AG08396 (cell line): ENCODE measurements at places on chromosomes 7 and 10.

GRCh38 chr7:135162382-135163001 lies 8.0 kb downstream of the CYREN start:
- no peak for DNase-seq

DNA sequence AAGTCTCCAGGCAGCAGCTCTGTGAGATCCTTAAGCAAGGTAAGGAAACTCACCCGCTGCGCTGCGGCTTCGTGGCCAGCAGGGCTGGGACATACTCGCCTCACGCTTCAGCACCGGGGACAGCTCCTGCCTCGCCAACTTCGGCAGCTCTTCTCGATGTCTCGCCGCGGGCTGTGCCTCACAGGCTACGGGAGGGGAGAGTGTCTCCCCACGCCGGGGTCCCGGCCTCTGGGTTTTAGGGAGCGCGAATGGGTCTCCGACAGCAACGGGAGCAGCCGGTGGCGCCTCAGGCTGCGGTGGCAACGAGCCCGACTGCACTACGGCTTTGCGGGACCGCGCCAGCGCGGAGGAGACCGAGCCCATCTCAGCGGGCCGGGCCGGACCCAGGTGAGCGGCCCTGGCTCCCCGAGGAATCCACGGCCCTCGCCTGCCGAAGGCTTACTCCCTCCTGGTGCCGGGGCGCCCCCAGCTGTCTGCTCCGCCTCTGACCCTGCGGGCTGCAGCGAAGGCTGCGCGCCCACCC lies 62.4 kb downstream of the LSM5 start:
- DNase-seq, result peak; percentile 87

DNA sequence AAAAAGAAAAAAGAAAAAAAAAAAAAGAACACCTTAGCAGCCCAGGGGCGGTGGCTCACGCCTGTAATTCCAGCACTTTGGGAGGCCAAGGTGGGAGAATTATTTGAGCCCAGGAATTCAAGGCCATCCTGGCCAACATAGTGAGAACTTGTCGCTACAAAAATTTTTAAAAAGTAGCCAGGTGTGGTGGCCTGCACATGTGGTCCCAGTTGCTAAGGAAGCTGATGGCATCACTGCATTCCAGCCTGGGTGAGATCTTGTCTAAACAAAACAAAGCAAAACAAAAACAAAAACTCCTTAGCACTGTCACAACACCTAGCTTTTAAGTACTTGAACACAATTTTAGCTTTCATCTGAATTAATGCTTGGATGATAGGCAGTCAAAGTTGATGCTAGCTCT lies 86.3 kb upstream of the MKLN1 start:
- no peak for DNase-seq

DNA sequence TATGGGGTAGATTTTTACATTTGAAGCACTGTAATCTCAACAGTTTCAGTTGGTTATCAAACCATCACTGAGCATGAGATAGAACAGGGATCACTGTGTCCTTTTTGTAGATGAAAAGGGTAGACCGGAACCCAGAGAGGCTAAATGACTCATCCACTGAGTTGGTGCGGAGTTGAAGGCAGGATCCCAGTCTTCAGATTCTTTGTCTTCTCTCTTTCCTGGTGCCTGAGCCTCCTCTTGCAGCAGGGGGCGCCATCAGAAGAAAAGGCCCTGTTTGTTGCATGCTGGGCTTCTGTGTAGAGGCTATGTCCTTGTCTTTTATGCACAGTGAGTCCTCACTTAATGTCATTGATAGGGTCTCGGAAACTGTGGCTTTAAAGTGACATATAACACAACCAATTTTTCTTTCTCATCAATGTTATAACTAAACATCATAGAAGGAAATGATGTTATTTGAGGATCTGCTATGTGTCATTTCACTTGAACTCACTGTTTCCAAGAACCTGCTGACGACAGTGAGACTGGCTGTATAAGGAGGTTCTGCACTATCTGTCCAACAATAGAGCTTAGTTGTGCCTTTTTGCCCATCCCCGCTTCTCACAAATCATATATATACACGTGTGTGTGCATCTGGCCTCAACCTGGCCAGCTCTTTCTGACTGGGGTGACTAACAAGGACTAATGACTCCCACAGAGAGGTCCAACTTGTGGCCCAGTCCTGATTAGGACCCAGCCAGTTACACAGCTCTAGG lies 14.3 kb downstream of the ZNF282 start:
- DNase-seq, result peak; percentile 75

GRCh38 chr7:126001349-126001748 lies 1071.7 kb upstream of the POT1 start:
- no peak for DNase-seq

DNA sequence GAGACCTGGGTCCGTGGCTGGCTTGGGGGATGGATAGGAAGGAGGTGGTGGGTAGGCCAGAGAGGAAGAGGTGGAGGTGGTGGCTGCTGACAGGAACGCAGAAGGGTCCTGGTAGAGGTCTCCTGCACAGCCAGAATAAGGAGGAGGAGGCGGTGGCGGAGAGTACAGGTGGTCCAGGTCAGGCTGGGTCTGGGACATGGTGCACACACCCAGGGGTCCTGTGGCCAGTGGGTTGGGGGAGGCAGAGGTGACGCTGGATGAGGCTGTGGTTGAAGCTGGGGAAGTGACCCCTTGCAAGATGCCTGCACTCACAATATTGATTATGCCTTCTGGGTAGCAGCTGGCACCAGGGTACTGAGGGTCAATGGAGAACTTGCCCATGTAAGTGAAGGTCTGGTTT lies 2.2 kb downstream of the EGR2 start:
- DNase-seq, result no peak

DNA sequence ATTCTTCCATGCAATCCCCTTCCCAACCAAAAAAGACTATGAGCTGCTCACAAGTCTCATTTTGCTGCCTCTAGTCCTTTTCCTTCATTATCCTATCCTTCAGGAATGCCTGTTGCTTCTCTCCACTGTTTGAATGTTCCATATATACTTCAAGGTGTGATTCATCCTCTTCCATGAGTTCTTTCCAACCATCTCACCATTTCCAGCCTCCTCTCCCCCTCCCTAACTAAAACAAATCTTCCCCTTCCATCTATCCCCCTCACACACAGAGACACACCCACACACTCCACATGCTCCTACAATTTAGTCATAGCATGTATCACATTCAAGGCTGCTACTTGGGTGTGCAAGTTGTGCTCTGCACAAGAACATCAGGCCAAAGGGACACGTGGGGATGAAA lies 254.3 kb downstream of the DYNC1I1 start:
- DNase-seq, result peak; percentile 10

GRCh38 chr10:30557884-30558283 lies 71.7 kb downstream of the LYZL2 start:
- no peak for DNase-seq

GRCh38 chr10:33878238-33878786 lies 543.8 kb upstream of the NRP1 start:
- DNase-seq, result no peak

GRCh38 chr7:122577449-122578003 lies 121.4 kb downstream of the RNF133 start:
- DNase-seq, result no peak

- no peak for DNase-seq
Observed at GRCh38 chr10:62473241-62473640, 99.1 kb downstream of the ZNF365 start.

DNA sequence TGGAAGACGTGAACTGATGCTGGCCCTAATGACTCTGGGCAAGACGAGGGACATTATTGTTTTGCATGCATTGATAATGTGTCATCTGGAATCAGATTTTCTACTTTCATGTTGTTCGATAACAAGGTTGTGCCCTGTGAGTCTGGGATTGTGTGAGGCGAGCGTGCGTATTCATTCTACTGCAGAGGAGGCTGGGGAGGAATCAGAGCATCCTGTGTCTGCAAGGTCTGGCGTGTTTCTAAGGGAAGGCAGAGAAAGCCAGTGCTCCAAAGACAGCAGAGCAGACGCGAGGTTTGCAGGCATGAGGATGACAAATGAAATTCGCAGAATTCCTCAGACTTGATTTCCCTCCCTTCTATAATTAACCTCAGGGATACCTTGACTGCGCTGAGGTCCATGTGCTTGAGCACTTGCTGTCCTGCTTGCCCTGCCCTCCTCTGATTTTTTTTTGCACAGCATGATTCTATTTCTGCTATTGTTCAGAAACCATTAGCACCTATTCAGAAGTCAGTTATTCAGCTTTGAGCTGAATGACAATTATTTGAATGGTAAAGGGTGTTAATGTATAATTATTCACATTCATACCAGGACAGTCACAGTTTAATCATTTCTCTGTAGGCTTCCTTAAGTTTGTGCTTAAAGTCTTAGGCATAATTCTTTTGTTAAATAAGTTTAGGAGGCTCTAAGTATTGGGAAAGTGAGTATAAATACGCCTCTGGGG lies 233.6 kb downstream of the EBF3 start:
- DNase-seq, result no peak

GRCh38 chr10:115696747-115697146 lies 576.3 kb downstream of the GFRA1 start:
- DNase-seq, result no peak

DNA sequence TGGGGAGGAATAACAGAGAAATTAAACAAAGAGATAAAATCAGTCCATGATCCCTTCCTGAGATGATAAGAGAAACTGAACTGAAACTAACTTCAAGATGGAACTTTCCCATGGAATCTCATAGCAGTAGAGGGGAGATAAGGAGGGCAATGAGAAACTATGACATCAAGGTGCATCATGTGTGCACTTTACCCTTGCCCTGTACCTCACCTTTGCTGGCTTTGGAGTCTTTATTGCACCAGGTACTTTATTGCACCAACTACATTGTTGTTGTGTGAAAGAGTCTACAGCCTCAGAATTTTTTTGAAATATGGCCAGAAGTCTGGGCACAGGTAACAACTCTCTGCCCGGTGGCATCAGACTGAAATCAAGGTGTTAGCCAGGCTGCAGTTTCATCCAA lies 11.2 kb upstream of the SMC3 start:
- no peak for DNase-seq

- DNase-seq, result no peak
Observed at GRCh38 chr10:34405611-34406462, 409.3 kb downstream of the PARD3 start.

DNA sequence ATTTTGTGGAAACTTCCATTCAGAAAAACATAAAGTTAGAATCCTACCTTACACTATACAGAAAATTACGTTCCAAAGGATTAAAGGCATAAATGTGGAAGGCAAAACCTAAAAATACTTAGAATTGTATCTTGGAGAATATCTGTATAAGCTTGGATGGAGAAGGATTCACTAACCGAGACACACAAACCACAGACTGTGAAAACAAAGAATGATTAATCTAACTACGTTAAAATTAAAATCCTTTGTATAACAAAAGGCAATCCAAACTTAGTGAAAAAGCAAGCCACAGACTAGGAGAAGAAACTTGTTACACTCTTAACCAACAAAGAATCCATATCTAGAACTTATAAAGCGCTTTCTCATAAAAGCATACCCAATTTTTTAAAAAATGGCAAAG lies 678.8 kb downstream of the INHBA start:
- DNase-seq, result no peak

DNA sequence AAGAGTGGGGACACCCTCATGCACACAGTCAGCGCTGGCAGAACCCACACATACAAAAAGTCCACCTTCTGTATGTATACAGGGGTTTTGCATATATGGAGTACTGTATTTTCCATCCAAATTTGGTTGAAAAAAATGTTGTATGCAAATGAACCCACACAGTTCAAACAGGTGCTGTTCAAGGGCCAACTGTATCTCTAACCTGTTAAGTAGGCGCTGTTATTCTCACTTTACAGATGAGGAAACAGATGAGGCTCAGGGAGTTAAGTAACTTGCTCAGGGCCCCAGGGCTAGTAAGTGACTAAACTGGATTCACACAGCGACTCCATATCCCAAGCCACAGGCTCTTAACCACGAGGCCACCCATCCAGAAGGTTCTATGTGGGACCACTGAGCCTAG lies 69.9 kb downstream of the C10orf105 start:
- no peak for DNase-seq

DNA sequence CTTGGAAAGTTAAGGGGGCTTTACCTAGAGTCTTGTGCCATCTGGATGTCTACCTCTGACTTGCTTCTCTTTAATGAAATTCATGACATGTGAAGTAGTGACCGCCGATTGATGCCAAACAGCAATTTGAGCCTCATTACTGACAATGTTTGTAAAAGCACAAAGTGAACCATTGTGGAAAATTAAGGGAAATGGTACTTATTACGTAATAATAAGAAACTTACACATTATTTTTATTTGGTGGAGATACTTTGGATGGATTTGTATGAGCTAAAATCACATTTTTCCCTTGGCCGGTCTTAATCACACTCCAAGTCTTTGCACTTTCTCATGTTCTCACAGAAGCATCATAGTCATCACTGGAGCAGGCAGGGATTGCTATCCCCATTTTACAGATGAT lies 265.1 kb upstream of the KLF6 start:
- DNase-seq, result no peak

DNA sequence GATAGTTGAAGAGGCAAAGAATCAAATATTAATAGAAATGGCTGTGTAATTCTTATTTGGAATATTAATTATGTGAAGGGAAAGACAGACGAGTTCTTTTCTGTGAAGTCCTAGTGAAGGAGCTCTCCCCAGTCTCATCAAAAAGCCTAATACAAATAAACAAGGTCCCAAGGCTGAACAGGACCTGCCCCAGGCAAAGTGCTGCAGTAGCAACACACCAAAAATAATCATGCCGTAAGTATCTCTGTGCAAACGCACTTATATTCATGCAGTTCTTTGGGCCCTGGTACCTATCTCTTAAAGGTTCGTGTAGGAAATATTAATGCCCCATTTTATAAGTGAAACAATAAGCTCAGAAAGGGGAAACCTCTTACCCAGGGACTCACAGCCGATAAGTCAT lies 12.2 kb upstream of the CHST15 start:
- DNase-seq, result no peak

DNA sequence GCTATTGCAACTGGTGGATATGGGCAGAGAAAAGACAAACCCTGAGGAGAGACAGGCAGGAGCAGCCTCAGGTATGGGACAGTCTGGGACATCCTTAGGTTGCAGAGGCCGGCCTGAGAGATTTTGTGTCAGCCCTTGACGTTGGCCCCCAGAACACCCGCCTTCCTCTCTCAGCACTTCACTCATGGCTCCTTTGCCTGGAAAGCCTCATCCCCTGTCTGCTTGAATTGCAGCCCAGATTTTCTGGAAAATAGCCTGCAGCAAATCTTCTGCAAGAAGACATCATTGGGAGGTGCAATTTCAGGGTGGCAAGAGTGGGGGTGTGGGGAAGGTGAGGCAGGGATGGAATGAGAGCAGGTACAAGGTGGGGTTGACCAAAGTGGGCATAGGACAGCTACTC lies 2.2 kb upstream of the FRMD4A start:
- DNase-seq, result no peak

- no peak for DNase-seq
Observed at GRCh38 chr7:42161110-42161509, 75.9 kb downstream of the GLI3 start.

DNA sequence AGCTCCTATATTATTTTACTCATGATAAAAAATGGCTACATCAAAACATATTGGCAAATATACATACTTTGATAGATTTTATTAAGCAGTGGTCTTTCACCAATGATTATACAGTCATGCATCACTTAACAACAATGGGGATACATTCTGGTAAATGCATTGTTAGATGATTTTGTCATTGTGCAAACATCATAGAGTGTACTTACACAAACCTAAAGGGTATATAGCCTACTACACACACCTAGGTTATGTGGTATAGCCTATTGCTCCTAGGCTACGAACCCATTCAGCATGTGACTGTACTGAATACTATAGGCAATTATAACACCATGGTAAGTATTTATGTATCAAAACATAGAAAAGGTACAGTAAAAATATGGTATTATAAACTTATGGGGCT lies 98.9 kb upstream of the IL6 start:
- DNase-seq, result no peak
